ENCODE measurements at places on chromosomes 7 and 10.

GRCh38 chr7:50976064-50976463 lies 193.4 kb upstream of the GRB10 start:
- DNase-seq = no peak

- DNase-seq = no peak
Observed at GRCh38 chr10:33132626-33133025, 174.6 kb upstream of the ITGB1 start.

DNA sequence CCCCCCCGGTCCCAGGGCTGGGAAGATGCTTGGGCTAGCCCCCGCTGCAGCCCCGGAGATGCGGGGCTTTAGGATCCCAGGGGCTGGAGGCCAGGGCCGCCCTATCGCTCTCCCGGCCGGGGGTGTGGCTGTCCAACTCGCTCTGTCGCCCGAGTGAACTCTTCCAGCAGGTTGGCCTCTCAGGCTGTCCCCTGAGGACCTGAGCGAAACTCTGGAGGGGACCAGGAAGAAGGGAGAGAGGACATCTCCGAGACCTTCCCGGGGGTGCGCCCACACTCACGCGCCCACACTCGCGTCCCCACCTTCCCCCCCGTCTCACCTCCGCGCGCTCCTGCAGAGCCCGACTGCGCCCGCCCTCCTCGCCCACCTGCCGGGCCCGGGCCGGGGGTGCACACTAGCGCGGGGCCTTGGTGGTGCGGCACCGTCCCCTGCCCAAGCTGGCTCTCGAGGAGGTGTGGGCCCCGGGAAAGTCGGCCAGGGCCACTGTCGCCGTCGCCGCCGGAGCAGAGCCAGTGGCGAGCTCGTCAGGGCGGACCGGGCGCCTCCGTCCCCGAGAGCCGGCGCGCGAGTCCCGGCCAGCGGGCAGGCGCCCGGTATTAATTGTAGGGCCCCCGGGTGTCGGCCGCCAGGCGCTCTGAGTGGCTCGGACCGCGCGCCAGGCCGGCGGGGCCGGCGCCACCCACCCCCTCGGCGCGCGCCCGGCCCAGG lies 101.7 kb upstream of the SVIL start:
- DNase-seq = no peak

- DNase-seq = no peak
Observed at GRCh38 chr7:39681887-39682441, 58.6 kb downstream of the RALA start.

DNA sequence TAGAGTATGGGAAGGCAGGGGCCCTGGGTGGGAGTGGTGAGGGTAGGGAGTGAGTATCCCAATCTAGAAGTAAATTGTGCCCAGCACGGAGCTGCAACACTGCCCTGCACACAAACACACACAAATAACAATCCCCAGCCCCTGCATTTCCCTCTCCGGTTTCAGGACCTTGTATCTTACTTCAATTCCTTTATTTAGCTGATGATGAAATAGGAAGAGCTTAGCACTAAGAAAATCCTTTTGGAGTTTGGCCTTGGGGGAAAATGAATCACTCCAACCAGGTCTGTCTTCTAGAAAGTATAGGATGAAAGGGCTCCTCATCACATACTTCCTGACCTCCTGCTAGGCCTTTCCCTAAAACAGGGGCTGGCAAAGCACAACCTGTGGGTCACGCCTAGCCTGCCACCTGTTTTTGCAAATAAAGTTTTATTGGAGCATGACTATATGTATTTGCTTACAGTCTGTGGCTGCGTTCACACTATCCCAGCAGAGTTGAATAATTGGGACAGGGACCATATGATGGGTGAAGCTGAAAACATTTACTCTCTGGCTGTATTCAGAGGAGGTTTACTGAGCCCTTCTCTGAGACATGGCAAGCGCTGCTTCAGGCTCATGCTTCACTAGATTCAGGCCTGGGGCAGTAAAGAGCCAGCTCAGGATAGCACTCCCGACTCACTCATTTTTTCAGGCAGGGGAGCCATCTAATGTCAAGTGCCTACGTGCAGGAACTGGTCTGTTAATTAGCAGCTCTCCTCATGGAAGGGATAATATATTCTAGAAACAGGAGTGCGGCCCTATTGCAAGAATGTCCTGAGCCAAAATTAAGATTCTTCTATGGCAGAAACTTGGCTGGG lies 111.0 kb downstream of the EGFR start:
- DNase-seq = no peak

DNA sequence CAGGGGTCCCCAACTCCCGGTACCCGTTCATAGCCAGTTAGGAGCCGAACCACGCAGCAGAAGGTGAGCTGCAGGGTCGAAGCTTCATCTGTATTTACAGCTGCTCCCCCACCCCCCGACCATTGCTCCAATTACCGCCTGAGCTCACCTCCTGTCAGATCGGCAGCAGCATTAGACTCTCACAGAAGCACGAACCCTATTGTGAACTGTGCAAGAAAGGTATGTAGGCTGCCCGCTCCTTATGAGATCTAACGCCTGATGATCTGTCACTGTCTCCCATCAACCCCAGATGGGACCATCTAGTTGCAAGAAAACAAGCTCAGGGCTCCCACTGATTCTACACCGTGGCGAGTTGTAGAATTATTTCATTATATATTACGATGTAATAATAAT lies 14.6 kb upstream of the AZGP1 start:
- no peak for DNase-seq

- DNase-seq = no peak
Observed at GRCh38 chr10:104690959-104691358, 49.9 kb downstream of the SORCS3 start.

- no peak for DNase-seq
Observed at GRCh38 chr10:102775201-102775934, 31.6 kb downstream of the WBP1L start.

DNA sequence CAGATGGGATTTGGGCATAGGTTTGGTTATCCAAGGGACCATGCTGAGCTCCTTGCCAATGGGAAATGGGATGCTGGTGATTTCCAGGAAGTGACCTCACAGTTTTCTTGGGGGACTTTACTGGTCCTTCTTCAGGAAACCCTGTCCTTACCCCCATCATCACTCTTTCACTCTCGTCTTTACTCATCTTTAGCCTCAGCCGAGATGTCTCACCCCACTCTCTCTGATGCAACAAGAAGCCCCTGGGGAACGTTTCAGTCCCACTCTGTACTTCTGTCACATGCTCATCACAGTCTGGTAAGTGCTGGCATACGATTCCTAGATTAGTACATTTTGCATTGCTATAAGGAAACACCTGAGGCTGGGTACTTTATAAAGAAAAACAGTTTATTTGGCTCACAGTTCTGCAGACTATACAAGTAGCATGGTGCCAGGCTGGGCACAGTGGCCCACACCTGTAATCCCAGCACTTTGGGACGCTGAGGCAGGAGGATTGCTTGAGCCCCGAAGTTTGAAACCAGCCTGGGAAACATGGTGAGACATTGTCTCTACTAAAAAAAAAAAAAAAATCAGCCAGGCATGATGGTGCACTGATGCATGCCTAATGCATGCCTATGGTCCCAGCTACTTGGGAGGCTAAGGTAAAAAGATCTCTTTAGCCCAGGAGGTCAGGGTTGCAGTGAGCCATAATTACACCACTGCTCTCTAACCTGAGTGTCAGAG lies 63.5 kb upstream of the VKORC1L1 start:
- no peak for DNase-seq

GRCh38 chr10:106384496-106384895 lies 780.0 kb downstream of the SORCS1 start:
- no peak for DNase-seq

GRCh38 chr7:102272075-102272916 lies 14.4 kb upstream of the SH2B2 start:
- DNase-seq = peak; percentile 56

DNA sequence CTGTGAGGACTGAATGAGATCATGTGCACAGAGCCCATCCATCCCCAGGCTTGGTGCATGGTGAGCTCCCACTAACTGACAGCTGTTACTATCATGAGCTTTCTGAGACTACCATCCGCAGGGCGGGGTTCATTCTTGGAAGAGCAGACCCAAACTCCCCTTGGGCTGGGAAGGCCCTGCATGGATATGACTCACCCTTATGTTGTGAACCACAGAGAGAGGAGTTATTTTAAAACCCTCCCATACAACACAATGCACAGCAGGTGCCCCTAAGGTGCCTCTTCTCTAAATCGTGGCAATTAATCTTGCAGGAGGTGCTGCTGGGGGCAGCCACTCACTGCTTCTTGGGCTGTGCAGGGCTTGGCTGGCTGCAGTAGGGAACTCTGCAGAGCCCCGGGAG lies 219.1 kb downstream of the GFRA1 start:
- no peak for DNase-seq

DNA sequence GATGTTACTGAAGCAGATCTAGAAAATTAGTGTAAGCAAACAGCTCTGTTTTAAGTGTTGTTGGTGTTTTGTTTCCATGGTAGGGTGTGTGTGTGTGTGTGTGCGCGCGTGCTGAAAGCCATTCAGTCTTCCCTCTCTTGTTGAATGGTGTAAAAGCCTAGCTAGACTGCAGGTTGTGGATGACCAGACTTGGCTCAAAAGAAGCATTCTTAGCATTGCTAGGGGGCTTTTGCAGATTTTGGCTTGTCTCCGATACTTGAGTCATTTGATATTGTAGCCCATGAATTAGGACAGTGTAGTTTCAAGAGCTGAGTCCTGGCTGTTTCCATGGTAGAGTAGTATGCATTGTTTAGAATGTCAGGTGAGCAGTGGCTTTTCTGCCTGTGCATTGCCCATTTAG lies 99.1 kb downstream of the SND1 start:
- DNase-seq = no peak

DNA sequence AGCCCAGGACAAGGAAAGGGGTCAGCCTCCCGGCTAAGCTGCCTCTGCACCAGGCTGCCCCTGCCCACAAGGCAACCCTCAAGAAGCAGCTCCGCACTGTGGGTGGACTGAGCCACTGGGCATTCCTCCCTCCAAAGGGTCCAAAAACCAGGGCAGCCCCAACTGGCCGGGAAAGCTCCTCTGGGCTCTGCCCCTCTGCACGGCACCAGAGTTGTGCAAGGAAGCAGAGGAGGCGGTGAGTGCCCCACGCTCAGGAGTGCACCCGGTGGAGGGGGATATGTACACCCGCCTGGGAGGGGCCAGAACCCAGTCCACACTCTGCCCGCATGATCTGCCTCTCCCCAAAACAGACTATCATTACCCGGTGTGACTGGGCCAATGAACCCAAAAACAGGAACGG lies 43.8 kb downstream of the PTPRN2 start:
- no peak for DNase-seq

- no peak for DNase-seq
Observed at GRCh38 chr7:359766-360361, 69.9 kb downstream of the FOXL3 start.

DNA sequence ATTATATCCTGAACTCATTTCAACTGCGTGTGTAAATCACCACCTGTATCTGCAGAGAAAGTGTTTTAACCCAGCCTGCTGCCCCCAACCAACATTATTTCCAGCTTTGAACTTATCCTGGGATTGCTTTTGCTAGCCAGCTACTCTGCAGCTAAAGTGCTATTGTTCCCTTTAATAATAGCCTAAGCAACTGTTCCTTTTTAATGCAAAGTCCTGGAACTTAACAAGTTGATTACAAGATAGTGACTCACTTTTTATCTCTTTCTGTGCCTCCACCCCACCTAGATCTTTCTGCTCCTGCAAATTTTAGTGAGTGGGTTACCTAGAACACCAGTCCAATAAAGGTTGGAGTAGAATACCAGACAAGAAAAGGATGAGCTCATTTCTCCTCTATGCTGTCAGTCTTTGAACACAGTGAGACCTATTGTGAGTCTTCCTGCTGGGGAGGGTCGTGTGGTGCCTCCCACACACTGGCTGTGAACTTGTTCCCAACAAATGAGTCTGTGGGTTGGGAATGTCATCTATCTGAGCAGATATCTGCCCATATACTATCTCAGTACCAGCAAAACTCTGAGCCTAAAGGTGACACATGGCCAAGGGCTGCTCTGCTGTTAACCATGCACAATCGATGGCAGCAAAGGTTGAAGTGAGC lies 137.7 kb downstream of the FAM204A start:
- DNase-seq = no peak

DNA sequence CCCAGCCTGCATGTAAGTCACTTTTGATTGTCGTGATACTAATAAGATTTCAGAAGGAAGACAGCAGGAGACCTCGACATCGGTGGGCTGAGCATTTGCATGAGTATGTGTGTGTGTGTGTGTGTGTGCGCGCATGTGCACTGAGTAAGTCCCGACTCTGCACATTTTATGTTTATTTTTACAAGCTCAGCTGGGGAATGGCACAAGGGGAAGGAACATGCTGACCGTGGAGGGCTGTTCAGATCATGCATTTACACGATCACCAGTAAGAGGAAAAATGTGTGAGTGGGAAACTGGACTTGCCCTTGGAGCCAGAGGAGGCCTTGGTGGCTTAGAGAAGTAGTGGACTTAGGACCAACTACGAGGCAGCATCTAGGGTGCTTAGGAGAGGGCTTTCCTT lies 41.3 kb downstream of the IL2RA start:
- DNase-seq = no peak

GRCh38 chr7:56074371-56074791 lies 10.3 kb downstream of the SUMF2 start:
- DNase-seq = peak; percentile 50

GRCh38 chr10:71657604-71658466 lies 61.7 kb downstream of the C10orf105 start:
- no peak for DNase-seq

- DNase-seq = no peak
Observed at GRCh38 chr7:149823631-149824199, 14.5 kb upstream of the ZNF862 start.

DNA sequence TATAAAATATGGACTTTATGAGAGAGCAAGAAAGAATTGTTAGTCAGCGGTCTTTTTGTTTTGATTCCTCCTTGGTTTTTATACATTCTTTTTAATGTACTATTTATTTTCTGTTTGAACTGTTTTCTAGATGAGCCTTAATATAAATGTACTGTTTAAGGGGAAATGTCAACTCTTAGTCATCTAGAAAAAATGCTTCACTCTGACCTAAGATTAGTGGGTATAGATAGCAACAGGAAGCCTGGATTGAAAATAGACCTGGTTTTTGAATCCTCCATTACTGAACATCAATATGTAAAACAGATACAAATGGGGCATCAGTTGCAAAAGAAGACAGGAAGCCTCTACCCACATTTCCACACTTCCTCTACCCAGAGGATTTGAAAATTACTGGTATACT lies 87.8 kb downstream of the CHRM2 start:
- DNase-seq = no peak

- DNase-seq = no peak
Observed at GRCh38 chr7:82376739-82377138, 66.8 kb downstream of the CACNA2D1 start.

- DNase-seq = no peak
Observed at GRCh38 chr7:28350662-28351061, 61.7 kb upstream of the CREB5 start.

GRCh38 chr7:122352454-122352853 lies 47.9 kb upstream of the FEZF1 start:
- no peak for DNase-seq

- DNase-seq = no peak
Observed at GRCh38 chr10:101223274-101224059, 5.8 kb downstream of the LBX1 start.
